ENCODE measurements at places on chromosomes 6 and 20.

DNA sequence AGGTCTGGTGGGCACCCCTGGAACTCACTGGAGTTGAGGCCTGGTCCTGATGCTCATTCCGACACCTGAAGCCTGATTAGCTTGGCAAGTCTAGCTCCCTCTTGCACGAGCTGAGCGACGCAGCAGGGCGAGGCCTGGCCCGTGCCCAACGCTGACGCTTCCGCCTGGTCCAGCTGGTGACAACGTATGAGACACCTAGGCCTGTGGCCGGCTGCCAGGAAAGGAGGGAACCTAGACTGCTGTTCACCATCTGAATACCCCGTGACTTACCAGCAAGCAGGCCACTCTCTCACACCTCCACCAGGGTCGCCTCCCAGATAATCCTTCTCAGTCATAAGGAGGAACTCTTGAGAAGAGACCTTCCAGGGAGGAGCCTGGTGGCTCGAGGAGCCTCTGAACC lies 24.5 kb downstream of the YTHDF1 start:
- DNase-seq, result peak; percentile 86

DNA sequence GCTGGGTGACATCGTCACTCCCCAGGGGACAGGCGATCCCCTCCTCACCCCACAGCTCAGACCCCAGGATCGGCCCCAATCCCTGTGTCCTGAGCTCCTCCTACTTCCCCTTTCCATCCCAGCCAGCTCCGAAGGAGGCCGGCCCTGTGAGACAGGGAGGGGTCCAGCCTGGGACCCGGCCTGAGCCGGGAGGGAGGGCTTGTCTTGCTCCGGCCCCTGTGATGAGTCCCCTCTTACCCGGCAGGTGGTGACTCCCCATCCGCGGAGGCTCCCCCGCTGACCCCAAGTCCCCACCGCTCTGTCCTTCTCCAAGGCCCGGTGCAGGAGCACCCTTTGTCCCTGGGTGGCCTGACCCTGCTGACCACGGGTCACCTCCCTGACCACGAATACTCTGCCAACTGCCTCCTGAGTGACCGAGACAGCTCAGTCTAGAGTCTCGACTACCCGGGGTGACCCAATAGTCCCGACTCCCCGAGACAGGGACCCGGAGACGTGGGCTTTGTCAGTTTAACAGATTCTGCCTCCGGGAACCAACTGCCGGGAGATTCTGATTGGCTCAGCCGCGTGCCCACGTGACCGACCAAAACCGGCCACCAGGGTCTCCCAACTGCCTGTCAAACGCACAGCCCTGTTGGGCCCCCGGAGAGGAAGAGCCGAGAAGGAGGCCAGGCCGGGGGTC lies 187.4 kb upstream of the PROKR2 start:
- no peak for DNase-seq

DNA sequence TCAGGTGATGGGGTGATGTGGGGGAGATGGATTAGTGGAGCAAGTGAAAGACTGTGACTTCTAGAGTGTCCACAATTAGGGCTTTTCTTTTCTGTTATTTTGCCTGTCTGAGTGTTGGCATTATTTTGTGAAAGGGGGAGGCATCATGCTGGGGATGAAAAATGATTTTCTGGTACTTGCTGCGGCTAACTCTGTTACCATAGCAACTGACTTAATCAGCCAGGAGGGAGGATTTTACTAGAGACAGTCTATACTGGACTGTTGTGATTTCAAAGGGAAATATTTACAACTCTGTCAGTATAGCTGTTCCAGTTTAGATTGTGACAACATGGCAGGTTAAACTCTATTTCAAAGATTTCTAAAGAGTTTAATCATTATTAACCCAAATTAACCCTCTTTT lies 30.4 kb upstream of the MRAP2 start:
- DNase-seq, result no peak

- DNase-seq, result no peak
Observed at GRCh38 chr20:19314621-19315020, 102.2 kb downstream of the SLC24A3 start.

- no peak for DNase-seq
Observed at GRCh38 chr6:104684911-104685415, 174.8 kb downstream of the HACE1 start.

DNA sequence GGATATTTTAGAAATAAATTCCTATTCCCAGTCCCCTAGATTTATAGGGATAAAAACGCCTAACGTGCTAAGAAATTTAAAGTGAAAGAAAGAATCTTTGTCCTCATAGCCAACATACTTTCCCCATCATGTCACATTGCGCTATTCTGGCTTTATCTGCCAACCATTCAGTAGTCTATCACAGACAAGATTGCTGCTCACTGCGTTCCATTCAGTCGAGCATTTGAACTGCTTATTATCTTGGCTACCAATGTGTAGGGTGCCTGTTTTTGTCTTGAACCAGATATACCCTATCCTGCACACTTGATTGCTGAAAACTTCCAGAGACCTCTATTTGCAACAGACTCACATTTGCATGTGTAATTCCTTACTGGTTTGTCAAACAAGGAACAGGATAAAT lies 751.5 kb downstream of the EPHA7 start:
- no peak for DNase-seq

DNA sequence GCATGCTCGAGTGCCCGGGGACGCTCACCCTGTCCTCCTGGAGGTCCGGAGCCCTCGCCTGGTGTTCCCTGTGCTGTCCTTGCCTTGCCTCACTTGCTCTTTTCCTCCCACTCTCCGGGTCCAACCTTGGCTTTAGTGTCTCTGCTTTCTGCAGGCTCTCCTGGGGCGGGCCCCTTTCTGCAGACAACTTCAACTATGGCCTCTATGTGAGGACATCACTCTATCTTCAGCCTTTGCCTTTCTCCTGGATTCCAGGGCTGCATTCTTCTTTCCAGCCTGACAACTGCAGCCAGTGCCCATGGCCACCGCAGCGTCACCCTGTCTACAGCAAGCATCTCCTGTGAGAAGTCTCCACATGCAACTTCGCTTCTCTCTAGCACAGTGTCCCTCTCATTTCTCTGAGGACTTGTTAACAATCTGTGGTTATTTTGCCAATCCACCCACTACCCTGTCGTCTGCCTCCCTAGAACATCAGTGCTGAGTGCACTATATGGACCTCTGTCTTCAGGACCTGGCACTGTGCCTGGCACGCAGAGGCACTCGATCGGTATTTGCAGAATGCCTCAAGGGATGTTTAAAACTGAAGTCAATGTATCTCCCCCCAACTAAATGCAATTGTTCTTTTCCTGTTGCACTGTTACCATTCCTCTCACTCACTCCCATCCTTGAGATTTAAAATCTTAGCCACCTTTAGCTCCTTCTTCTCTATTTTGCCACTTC lies 35.9 kb downstream of the FOXC1 start:
- no peak for DNase-seq
